Brain microvascular endothelial cell (primary cell): ENCODE measurements at places on chromosomes 4 and X.

- peak; percentile 69 for DNase-seq
These were observed 186.4 kb upstream of the PUDP start for GRCh38 chrX:7334253-7334935.

DNA sequence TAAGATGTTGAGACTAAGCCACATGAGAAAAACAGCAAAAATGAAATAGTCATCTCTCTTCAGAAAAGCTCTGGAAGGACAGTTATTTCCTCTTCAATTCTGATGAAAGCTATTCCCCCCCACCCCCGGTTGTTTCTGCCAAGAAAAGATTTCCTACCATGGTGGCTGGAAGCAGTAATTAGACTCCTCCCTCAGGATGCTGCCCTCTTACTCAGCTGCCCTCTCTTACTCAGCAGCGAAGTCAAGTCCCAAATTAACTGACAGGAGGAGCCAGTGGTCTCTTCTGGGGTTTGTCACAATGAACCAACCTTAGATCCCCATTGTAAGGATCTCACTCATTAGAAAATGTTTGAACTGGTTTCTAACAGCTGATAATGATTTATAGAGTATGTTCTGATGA, 38.0 kb downstream of the GPM6B start:
- DNase-seq = peak; percentile 50

DNA sequence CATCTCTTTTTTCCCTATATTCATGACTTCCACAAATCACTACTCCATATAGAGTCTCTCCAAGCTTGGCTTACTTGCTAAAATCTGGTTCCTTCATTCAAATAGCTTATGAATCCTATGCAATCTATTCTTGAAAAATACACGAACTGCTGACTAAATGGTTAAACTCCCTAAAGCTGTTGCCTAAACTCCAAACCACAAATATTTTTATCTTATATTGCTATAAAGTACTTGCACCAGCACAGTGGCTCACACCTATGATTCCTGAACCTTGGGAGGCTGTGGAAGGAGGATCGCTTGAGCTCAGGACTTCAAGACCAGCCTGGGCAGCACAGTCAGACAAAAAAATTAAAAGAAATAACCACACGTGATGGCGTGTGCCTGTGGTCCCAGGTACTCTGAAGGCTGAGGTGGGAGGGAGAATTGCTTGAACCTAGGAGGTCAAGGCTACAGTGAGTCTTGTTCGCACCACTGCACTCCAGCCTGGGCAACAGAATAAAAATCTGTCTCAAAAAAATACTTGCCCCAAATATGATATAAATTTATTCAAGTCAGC, 2.2 kb downstream of the FBXO8 start:
- DNase-seq = no peak

GRCh38 chr4:109321232-109321631, 18.8 kb upstream of the COL25A1 start:
- no peak for DNase-seq

- DNase-seq = no peak
These were observed 31.3 kb downstream of the CD38 start for GRCh38 chr4:15809466-15809865.

- no peak for DNase-seq
These were observed 795 bp upstream of the BRWD3 start for GRCh38 chrX:80810365-80810978.

DNA sequence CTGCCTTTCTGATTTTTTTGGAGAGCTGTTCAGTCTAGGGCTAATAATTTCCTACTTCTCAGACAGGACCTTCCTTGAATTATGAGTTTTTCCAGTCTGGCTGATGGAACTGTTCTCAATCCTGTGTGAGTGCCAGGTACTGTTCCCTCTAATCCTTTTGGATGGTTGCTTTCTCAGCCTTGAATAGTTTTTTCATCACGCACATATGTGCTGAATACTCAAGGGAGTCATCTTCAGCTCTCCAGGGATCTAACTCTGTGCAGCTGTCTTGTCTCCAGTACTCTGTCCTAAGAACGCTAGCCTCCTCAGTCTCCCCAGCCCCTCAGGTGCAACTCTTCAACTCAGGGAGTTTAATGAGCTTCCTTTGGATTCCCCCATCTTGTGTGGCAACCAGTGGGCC, 93.2 kb downstream of the GASK1B start:
- no peak for DNase-seq

DNA sequence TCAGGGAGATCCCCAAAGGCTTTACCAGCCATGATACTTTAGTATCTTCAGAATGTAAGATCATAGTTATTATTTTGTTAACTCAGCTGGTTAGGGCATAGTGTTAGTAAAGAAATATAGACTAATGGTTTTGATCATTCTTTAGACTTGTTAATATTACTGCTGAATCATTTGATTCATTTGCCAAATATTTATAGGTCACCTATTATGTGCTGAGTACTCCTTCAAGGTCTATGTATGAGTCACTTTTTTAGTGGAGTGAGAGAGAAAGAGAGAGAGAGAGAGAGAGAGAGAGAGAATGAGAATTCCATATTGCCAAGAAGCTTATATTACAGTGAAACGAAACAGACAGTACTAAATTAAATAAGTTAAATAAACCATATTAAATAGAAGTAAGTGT, 110.3 kb downstream of the UBE2NL start:
- no peak for DNase-seq

DNA sequence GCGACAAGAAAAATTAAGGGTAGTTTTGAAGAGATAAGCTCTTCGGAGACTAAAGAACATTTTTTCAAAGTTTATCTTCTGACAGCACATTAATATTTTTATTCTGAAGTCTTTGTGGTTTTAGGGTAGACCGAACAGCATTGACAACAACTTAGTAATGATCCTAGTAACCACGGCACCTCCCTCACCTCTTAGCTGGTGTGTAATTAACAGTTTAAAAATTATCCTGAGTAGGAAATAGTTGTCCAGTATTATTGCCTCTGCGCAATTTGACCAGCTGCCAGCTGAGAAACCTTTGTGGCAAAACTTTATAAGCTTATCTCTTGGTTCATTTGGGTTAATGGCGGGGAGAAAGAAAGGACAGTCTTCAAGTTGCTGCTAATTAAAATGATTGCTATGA, 213.6 kb downstream of the CBLL2 start:
- no peak for DNase-seq

DNA sequence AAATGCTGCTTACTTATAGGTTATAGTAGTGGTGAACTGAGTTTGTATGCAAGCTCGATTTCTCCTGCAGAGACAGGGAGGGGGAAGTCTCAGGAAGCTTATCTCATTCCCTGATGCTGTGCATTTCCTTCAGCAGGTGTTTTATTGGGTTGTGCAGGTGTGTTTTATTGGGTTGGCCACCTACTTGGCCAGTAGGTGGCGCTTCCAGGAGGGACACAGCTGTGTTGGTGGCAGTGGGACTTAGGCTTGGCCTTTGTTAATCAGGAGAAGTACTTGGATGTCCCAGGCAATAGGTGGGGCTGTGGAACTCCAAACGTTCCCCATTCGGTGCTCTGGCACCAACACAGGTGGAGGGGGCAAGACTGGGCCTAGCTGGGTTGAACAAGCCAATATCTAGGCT, 196.0 kb upstream of the DCAF8L1 start:
- DNase-seq = no peak

DNA sequence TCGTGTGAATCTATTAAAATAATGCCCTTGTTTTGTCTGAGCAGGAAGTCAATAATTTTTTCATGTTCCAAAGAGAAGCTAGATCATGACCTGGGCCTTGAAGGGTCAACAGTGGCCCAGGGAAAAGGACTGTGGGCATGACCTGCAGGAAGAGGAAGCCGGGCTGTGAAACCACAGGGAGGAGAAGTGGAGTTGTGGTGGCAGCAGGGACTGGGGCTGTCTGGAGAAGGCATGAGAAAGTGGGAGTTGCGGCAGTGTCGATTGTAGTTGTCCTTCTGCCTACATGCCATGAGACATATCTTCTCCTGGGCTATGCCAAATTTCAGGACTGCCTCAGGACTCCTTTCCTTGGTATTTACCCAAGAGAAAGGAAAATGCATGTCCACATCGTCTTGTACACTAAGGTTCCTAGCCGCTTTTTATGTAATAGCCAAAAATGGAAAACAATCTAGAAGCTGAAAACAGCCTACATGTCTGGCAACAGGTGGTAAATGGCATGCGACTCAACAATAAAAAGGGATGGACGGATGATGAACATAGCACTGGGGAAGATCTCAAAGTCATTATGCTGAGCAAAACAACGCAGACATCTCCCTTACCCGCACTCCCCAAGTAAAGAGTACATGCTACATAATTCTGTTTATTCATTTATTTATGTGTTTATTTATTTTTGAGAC, 13.6 kb upstream of the PTTG2 start:
- DNase-seq = no peak

- no peak for DNase-seq
These were observed 586 bp upstream of the NSG1 start for GRCh38 chr4:4386296-4386735.

DNA sequence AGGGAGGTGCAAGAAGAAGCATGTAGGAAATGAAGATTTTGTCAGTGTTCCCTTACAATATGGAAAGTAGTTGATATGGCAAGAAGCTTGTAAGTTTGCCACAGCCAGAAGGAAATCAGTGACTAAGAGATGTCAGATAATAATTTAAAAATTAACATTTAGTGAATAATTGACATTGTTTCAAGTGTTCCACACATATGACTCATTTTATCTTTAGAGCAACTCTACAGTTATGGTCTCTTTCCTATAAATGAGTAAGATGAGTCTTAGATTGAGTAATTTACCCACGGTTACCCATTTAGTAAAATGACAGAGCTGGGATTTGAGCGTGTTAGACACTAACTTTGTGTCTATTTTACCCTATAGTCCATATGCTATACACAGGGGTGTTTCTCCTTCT, 300.3 kb upstream of the IRS4 start:
- no peak for DNase-seq

- no peak for DNase-seq
These were observed 247.5 kb downstream of the CRLF2 start for GRCh38 chrX:964831-965416.

GRCh38 chrX:44904542-44905115, 31.6 kb downstream of the KDM6A start:
- DNase-seq = no peak

- DNase-seq = peak; percentile 71
These were observed 284.4 kb upstream of the SFRP2 start for GRCh38 chr4:154073107-154073822.

DNA sequence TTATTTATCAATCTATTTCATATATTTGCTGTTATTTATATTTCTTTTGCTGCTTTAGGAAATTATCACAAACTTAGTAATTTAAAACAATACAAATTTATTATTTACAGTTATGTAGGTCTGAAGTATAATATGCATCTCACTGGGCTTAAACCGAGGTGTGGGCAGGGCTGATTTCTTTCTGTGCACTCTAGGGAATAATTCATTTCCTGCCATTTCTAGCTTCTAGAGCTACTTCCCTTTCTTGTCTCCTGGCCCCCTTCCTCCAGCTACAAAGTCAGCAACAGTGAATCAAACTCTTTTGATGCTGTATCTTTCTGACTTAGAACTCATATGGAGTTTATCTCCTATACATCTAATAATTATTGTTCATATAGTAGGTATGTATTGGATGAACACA, 303.5 kb upstream of the ARSJ start:
- no peak for DNase-seq

DNA sequence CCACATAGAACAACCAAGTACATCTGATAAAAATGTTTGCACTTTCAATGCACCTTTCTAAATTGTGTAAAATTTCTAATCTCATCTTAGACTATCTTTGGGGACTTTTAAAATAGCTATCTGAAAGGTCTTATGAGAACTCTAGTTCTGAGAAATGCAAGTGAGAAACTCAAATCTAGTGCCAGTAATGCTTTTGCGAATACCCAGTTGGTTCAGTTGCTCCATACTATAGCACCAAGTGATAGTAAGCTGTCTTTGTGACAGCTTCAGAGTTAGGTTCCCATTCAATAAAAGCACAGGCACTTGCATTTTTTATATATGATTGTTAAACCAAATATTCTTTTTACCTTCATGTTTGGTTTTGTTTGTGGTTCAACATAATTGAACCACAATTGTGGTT, 4.5 kb upstream of the ITM2A start:
- DNase-seq = no peak

GRCh38 chr4:67573193-67573592, 14.7 kb downstream of the STAP1 start:
- no peak for DNase-seq

DNA sequence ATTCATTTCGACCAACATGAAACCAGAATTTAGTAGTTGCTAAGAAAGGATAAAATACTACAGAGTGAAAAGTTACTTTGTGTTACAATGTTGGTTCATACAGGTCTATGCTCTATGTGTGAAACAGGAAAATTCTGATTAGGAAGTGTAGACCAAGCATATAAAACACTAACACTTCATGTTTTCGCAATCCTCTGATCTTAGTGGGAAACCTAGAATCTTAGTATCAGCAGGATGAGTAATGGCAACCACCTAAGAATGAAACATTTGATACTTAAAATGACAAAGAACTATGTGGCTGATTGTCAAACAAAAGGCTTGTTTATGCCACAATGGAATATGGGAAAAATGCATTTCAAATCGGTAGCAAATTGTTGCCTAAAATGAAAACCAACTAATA, 116.1 kb downstream of the AMMECR1 start:
- no peak for DNase-seq

DNA sequence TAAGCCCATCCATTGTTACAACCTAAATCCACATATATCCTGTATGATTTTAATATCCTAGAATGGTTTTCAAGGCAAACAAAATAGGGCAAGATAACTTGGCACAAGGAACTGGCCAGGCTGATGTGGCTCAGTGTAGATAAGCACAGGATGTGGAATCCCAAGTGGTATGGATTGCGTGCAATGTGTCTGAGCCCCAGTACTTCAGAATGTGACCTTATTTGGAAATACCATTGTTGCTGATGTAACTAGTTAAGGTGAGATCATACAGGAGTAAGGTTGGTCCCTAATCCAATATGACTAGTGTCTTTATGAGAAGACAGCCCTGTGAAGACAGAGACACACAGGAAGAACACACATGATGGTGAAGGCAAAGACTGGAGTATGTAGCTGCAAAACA, 72.4 kb downstream of the IL21 start:
- DNase-seq = peak; percentile 75

- DNase-seq = no peak
These were observed 52.9 kb downstream of the CRMP1 start for GRCh38 chr4:5839751-5840674.

- DNase-seq = no peak
These were observed 6.4 kb downstream of the SYP start for GRCh38 chrX:49193542-49193964.

- DNase-seq = no peak
These were observed 36.1 kb downstream of the NFKB1 start for GRCh38 chr4:102537269-102537668.

DNA sequence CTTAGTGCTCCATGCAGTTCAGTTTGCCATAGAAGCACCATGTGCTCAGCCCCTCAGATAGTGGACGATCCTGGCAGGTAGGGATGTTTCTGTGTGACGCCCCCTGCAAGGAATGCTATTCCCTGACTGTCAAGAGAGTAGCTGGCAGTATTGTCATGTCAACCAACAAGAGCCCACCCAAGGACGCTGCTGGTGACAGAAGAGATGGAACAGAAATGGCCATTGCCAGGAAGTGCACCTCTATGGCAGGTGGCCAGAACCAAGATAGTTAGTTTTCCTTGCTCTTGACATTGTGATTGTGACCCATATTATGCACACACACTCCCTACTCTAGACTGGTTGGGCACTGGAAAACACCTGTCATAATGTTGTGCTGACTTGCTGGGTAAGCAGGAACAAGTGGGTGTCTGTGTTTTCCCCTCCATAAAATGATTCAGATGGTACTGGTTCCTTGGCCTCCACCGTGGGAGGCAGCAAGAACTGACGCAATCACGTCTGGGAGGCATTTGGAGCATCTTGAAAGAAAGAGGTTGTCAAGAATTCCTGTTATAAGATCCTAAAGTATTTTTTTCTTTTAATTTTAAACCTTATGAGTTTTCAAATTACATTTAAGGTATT, 507.9 kb downstream of the MID1IP1 start:
- peak; percentile 33 for DNase-seq

- DNase-seq = peak; percentile 39
These were observed 42.2 kb downstream of the SH2D1A start for GRCh38 chrX:124388562-124388961.
